ENCODE measurements at places on chromosomes 1 and 21. TPM values are rescaled to one million over a fixed set of nuclear protein-coding genes. Genes with fewer than 3 reads are reported as not detected.

Gene MRPS6
- total RNA-seq: 37.2 TPM

Gene MROH9
- not detected for total RNA-seq

Gene CRYBG2
- not detected for total RNA-seq

Gene OR2T35
- not detected for total RNA-seq

DNA sequence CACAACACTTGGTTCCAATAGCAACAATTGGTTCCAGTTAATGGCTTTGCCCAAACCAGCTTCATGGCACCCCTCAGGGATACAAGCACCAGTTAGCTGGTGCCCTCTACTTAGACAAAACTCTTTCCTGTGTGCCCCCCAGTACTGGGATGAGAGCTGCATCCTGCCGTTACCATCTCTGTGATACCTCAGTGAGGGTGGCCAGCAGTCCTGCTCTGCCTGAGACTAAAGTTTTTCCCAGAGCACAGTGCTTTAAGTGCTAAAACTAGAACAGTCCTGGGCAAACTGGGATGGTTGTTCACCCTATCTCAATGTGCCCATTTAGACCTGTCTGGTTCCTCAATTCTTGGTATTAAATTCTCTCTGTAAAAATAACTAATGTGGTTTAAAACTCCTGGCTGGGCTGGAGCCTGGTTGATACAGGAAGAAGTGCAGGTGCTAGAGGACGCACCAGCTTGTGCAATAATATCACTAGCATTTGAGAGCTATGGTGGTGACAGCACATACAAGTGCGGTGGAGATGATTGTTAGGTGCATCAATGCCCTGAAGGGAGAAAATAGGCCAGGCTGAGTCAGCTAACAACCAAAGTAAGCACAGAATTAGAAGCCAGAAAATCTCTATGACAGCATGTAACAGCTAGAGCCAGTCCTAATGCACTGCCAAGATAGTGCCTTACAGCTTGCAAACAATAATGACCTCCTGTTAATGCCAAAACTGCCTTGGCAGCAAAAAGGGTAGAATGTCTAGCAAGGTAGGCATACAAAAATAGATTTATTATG, 179.8 kb upstream of the GALNT2 start:
- DNase-seq: no peak

DNA sequence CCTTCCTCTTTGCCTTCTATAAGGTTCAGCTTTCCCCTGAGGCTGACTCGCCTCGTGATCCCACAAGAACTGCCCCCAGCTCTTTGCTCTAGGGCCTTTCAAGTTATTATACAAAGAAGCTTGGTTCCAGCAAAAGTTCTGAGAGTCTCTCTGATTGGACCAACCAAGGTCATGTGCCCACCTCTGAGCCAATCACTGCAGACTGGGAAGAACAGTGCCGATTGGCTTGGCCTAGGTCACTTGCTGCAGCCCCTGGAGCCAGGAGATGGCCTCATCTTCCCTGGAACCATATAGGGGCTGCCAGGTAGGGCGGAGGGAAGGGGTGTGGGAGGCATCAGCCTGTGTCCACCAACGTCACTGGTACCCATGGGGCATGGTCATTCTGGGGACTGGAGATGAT, 22.8 kb downstream of the TAS1R2 start:
- DNase-seq: no peak

- DNase-seq: no peak
Measured at GRCh38 chr1:101841824-101842223, 154.9 kb downstream of the OLFM3 start.

All from endothelial cell of umbilical vein (primary cell).